CD4-positive, alpha-beta T cell treated with Interleukin-17A for 4 hours (primary cell): ENCODE measurements at places on chromosomes 16 and 17.

- no peak for DNase-seq
Observed at GRCh38 chr16:68049449-68049848, 26.4 kb downstream of the DUS2 start.

DNA sequence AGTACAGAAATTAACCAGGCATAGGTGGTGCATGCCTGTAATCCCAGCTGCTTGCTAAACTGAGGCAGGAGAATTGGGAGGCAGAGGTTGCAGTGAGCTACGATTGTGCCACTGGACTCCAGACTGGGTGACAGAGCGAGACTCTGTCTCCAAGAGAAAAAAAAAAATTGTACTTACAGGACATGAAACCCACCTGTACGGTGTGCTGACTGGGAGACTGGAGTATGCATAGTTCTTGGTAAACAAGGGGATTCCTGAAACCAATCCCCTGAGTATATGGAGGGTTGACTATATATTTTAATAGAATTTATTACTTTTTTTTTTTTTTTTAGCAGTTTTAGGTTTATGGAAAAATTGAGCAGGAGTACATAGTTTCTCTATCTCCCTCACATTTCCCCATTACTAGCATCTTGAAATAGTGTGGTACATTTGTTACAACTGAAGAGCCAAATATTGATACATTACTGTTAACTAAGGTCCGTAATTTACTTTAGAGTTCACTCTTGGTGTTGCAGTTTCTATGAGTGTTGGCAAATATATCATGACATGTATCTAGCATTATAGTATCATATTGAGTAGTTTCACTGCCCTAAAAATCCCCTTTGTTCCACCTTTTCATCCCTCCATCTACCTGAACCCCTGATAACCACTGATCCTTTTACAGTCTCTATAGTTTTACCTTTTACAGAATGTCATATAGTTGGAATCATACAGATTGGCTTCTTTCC lies 19.3 kb downstream of the TENT4B start:
- DNase-seq: no peak

GRCh38 chr17:15143524-15143923 lies 121.6 kb downstream of the PMP22 start:
- DNase-seq: no peak

DNA sequence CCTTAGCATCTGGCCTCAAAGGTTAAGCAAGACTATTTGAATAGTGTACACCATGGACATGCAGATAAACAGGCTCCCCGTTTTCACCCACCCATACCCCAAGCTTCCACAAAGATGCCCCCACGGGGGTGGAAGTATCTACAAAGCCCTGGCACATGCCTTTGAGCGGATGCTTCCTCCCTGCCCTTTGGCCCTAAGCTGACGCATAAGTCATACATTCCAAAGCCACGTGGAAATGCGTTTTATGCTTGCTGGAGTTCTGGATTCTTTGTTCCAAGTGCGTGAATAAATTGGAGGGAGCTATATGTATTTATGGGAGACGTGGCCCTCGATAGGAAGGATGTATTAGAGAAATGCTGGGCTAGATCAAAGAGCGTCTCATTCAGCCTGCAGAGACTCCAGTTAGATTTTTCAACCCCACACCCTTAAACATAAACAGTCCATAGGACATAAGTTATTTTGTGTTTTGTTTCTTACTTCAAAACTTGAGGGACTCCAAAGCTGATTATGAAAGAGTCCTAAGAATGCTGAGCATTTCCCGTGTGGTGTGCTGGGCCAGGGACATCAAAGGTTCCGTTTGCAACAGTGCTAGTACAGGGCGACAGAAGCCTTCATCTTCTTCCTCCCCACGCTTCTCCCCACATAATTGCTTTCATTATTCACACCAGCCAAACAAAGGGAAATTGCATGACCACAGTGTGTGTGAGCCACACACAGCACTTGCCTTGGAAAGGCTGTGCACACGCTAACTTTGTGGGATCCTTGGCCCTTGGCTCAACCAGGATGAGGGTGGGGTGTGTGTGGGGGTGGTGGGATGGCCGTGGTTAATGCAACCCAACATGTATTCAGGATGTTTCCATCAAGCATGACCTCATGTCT lies 73.6 kb downstream of the WIPI1 start:
- DNase-seq: peak; percentile 45

GRCh38 chr16:31390504-31391041 lies 2.6 kb upstream of the ITGAD start:
- no peak for DNase-seq

GRCh38 chr16:83717814-83718213 lies 90.0 kb upstream of the HSBP1 start:
- no peak for DNase-seq

- no peak for DNase-seq
Observed at GRCh38 chr17:69684251-69684650, 269.8 kb downstream of the MAP2K6 start.
